ENCODE measurements at places on chromosomes 11 and 22.

GRCh38 chr22:43152357-43153071 is 1.2 kb downstream of the TSPO start:
- peak; percentile 73 for DNase-seq

DNA sequence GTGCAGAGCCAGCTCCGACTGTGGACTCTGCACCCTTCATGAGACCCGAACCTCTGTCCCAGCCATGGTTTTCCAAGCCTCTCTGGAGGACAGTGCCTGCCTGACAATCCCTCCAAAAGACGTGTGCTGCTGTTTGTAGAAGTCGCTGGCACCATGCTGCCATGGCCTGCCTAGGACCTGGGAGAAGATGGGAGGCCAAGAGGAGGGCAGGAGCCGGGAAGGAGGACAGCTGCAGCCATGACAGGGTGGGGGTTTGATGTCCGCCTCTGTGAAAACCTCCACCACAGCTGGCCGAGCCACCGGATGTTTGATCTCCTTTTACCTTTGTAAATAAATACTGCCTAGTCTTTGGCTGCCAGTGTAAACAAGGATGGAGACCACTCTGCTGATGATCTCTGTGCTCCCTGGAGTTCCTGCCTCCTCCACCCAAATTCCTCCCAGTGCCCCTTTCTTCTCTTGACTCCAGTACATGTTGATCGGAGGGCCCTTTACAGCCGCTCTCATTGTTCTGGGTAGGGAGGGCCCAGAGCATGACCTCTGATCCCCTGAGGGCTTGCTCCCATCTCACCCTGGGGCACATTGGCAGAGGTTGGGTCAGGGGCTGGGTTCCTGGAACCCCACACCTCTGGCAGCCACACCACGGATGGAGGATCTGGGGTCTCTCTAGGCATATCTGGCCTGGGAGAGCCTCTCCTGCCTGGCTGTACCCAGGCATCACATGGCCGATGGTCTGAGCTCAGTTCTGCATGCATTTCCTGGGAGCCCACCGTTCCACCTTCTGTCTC is 66.9 kb downstream of the BCR start:
- no peak for DNase-seq

DNA sequence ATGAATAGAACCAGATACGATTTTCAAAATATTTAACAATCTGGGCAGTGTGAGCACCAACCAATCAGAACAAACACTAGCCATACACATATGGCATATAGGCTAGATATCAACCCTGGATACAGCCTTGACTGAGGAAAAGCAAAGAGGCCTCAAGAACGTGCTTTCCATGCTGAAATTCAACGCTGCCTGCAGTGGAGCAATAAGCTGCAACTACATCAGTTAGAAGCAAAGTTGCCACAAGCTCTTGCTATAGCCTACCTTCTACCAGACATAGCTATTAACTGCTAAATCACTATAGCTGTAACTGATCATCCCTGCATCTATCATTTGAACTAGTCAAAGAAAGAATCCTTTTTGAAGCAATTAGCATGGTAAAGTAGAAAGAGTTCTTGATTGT is 42.5 kb downstream of the DENND5A start:
- no peak for DNase-seq

DNA sequence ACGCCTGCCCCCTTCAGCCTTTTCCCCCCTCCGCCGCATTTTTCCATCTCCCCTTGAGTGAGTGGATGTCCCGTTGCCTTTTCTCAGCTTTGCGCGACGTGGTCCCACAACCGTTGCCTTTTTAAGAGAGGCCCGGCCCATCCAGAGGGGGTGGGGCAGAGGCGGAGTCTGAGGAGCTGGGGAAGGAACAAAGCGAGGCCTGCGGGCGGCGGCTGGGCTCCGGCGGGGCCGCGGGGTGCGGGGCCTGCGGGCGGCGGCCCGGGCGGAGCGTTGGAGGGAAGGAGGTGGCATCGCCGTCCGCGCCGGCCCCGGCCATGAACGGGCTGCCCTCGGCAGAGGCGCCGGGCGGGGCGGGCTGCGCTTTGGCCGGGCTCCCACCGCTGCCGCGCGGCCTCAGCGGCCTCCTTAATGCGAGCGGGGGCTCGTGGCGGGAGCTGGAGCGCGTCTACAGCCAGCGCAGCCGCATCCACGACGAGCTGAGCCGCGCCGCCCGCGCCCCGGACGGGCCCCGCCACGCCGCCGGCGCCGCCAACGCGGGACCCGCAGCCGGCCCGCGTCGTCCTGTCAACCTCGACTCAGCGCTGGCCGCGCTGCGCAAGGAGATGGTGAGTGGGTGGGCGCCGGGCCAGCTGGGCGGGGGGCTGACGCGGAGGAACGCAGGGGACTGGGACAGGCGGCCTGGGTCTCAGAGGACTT is at the start of gene FAM89B:
Gene FAM89B (plus strand): TSS at position 183 of the 696 bp plus-strand sequence. CDS start 132 bp downstream, at position 315.
- DNase-seq, result peak; percentile 91

GRCh38 chr22:32048069-32048468 is 5.0 kb downstream of the SLC5A1 start:
- DNase-seq, result no peak

GRCh38 chr11:131511794-131512193 is 141.4 kb downstream of the NTM start:
- DNase-seq, result peak; percentile 5

DNA sequence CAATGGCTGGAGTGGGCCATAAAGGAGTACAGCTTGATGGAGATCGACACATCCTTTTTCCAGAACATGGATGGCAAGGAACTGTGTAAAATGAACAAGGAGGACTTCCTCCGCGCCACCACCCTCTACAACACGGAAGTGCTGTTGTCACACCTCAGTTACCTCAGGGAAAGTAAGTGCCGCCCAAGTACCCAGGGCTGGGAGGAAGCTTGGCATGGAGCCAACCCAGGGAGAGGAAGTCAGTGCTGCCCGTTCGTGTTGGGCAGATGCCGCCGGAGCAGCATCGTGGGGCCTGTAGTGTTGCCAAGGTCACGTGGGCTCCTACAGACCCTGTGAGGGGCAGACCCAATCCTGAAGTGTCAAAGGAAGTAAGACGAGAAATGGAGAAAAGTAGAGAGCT is 78.9 kb downstream of the FLI1 start:
- DNase-seq, result peak; percentile 34

DNA sequence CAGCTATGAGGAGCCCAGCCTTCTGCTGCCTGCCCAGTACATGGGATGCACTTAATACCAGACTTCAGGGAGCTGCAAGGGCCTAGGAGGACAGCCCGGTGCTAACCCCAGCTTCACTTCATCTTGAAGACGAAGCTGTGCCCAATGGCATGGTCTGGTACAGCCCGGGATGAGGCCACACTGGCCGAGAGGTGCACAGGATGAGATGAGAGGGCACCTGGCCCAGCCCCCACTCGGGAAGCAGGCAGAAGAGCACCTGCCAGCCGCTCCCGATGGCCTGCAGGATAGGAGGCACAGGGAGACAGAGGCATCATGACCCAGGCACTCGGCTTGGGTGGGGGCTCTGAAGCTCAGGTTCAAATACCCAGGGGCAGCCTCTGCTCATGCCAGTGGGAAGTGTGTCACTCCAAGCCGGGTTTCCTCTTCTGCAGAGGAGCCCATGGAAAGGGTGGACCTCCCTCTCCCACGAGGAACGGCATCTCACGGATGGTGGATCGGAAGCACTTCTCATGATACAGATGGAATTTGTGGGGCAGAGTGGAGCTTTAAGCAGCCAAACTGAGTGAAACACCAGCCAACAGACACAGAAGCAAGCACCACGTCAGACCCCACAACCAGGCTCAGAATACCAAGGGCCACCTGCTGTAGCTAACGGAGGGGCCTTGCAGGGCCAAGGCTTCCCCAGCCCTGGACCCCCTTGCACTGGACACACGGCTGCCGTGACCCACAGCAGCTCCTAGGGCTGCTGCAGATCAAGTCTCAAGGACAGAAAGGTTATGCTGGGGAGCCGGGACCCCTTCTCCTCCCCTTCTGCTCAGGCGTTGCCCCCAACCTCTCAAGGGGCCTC is 875.2 kb downstream of the BRD1 start:
- DNase-seq, result no peak

GRCh38 chr11:112534208-112534607 is 273.5 kb upstream of the PLET1 start:
- DNase-seq, result no peak

Data from activated CD4-positive, alpha-beta T cell treated with anti-CD3 and anti-CD28 coated beads, Interleukin-10, Interleukin-2, amounts not matched to agents 100 ng/mL and 50 ng/mL, durations not matched to agents 16 hours and 8 hours (primary cell).